ENCODE measurements at places on chromosomes 13 and 19.

GRCh38 chr13:73732350-73732749, 401.9 kb downstream of the KLF12 start:
- H3K27ac ChIP-seq = no peak overlapping the region
- no peaks in the 10 kb centered on the region for H3K36me3 ChIP-seq
- H3K4me3 ChIP-seq = no peak overlapping the region
- no peaks in the 10 kb centered on the region for H3K4me1 ChIP-seq

GRCh38 chr13:77548095-77548494, 12.6 kb downstream of the SCEL start:
- no peak for DNase-seq
- no peak overlapping the region for H3K27ac ChIP-seq
- no peaks in the 10 kb centered on the region for H3K27me3 ChIP-seq
- no peaks in the 10 kb centered on the region for H3K4me1 ChIP-seq
- no peak overlapping the region for H3K4me3 ChIP-seq

DNA sequence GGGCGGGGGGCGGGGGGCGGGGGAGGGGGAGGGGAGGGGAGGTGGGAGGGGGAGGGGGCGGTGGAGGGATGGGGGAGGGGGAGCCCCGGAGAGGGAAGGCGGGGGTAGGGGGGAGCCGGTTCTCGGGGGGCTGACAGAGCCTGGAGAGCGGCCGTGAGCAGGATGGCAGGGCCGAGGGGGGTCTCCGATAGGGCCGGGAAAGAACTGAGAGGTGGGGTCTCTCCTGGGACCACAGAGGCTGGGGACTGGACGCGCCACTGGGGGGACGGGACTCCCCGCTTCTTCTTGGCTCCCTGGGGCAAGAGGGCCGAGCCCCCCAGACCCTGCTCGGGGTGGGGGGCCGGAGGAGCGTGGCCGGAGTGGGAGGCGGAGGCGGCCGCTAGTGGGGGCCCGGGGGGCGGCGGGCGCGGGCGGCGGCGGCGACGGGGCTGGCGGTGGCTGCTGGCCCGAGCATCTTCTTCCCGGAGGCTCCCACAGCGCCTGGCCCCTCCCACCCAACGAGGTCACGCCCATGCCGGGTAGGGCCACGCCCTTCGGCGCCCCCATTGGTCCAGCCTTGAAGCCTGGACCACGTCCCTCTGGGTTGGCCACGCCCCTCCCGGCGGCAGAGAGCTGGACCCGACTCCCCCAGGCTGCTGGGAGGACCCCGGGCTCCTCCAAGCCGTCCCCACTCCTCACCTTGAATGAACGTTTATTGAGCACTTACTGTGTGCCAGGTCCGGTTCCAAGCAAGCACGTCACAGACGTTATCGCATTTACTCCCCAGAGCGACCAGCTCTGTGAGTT, at the start of gene NOVA2:
Gene NOVA2, minus strand, starts transcription at position 313 of the 786 bp plus-strand sequence. CDS start 514 bp downstream, outside the sequence.
- H3K36me3 ChIP-seq = no peaks in the 10 kb centered on the region
- H3K27ac ChIP-seq = no peak within 1 kb of the TSS
- H3K4me1 ChIP-seq = no peaks in the 10 kb centered on the region

DNA sequence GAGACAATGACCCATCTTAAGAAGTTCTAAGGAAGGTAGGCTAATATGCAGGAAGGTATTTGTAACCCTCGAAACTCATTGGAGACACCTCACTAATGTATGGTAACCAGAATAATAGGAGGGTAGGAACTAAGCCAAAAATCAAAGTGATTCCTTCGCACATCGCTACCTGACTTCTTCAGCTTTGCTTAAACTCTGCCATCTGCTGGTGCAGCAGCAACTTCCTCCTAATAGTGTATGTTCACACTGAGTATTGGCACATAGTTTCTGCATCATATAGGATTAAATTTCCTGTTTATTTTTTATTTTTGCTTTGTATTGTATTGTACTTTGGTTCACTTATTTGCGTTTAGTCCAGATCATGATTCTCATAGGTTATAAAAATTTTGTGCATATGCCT, 676.2 kb downstream of the GPC5 start:
- H3K4me3 ChIP-seq = no peak overlapping the region
- H3K27me3 ChIP-seq = no peaks in the 10 kb centered on the region
- H3K4me1 ChIP-seq = no peaks in the 10 kb centered on the region
- H3K36me3 ChIP-seq = no peaks in the 10 kb centered on the region
- no peak overlapping the region for H3K27ac ChIP-seq
- DNase-seq = no peak

DNA sequence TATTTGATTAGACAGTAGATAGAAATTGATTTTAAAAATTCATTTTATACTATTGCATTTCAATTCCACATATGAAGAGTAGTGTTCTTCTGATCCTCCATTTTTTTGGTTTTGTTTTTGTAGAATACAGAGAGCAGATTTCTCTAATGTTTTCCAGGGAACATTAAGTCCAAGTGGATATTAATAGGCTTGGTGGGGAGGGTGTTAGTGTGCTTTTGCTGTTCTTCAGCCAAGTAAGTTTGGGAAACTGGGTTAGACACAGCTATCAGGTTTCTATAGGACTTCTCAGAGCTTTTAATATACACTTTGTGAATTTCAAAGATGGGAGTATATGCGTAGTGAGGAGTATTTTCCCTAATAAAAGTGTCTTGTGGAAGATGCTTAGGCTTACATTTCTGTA, 21.8 kb downstream of the NAA16 start:
- no peaks in the 10 kb centered on the region for H3K27me3 ChIP-seq
- no peak for DNase-seq
- no peaks in the 10 kb centered on the region for H3K36me3 ChIP-seq
- no peak overlapping the region for H3K4me3 ChIP-seq
- no peak overlapping the region for H3K27ac ChIP-seq

GRCh38 chr13:42078128-42078808, 29.8 kb downstream of the DGKH start:
- H3K27me3 ChIP-seq = no peaks in the 10 kb centered on the region
- H3K4me3 ChIP-seq = no peak overlapping the region
- H3K27ac ChIP-seq = no peak overlapping the region
- H3K36me3 ChIP-seq = no peaks in the 10 kb centered on the region
- H3K4me1 ChIP-seq = no peaks in the 10 kb centered on the region

- no peak for DNase-seq
- H3K36me3 ChIP-seq = peaks cover 6% of the 10 kb centered on the region
- H3K4me1 ChIP-seq = no peaks in the 10 kb centered on the region
- H3K27ac ChIP-seq = no peak overlapping the region
- H3K27me3 ChIP-seq = no peaks in the 10 kb centered on the region
- no peak overlapping the region for H3K4me3 ChIP-seq
These were observed 24.7 kb upstream of the GPR183 start for GRCh38 chr13:99331881-99332293.
